Pons (tissue), 1 donor: ENCODE measurements at places on chromosomes 6 and 20.
A peak's percentile ranks its signal among the peaks of the same experiment; 100 is the strongest.

GRCh38 chr6:14734052-14734415, 511.8 kb upstream of the JARID2 start:
- DNase-seq: no peak

GRCh38 chr20:57473246-57474048, 51.5 kb downstream of the CTCFL start:
- DNase-seq: peak; percentile 42

DNA sequence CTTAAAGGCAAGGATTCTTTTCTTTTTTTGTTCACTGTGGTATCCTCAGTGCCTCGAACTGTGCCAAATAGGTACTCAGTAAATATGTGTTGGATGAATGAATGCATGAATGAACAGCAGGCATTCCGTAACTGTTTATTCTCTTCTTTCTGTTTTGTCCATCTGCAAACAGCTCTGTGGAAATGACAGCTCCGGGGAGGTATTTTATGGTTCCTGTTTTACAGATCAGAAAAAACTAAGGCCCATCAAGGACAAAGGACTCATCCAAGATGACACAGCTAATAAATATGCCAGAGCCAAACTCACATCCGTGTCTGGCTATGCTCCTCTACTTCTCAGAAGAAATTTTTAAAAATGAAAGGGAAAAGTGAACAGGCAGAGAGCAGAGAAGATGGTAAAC, 21.0 kb downstream of the JPH2 start:
- DNase-seq: no peak

DNA sequence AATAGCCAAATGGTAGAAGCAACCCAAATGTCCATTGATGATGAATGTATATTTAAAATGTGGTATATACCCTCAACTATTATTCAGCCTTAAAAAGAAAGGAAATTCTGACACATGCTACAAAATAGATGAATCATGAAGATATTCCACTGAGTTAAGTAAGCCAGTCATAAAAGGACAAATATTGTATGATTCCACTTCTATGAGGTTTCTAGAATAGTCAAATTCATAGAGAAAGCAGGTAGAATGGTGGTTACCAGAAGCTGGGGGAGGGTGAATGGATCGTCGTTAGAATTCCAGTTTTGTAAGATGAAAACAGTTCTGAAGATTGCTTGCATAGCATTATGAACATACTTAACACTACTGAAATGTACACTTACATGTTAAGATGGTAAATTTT, 214.3 kb upstream of the MYLIP start:
- no peak for DNase-seq

GRCh38 chr20:61628901-61629601, 377.0 kb downstream of the CDH4 start:
- DNase-seq: peak; percentile 6

DNA sequence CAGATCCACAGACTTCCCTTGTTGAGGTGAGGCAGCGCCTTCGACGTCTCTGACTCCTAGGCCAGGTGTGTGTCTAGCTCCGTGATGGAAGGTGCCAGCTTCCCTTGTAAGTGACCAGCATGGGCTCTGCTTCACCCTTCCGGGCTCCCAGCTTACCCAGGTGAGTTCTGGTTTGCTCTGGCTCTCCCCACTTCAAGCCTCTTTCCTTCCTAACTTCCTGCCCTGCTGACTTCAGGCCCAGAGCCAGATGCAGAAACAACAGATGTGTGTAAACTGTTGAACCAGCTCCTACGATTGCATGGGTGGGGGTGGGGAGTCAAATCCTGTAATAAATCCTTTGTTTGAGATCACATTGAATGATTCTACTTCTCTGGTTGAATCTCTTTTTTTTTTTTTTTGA, 51.6 kb upstream of the BMP6 start:
- peak; percentile 27 for DNase-seq

- no peak for DNase-seq
Measured at GRCh38 chr6:169980826-169981450, 229.5 kb downstream of the ERMARD start.
